Tibial nerve (tissue), 4 donors: ENCODE measurements at places on chromosomes 3 and 15.

DNA sequence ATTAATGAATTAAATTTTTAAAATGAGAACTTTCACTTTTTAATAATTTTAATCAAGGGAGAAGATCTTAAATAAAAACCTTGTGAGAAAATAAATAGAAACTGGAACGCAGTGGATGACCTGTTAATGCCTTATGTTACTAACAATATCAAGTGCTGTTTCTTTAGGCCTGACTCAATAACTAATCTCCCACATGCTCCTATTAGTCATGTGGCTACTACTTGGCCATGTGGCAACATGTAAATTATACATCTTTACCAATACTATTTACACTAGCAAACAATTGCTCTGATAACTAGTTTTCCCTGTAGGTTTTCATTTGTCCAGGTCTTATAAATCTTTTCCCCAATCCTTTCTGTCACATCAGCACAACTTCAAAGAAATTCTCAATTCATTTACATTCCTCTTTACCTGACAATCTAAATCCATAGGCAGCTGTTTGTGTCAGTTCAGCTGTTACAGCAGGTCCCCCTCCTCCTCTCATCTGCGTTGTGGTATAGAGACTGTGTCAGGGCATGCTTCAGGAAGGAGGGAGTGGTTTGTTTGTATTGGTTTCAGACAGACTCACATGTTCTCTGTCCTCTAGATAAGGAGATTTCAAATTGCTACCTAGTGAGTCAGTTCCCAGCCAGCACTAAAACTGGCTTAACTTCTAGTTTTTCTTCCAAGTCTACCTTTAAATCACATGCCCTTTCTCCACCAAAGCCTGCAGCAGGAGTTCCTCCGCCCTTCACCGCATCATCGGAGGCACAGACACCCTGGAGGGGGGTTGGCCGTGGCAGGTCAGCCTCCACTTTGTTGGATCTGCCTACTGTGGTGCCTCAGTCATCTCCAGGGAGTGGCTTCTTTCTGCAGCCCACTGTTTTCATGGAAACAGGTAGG is 11.3 kb upstream of the C3orf52 start:
- DNase-seq = no peak
- no peak overlapping the region for H3K4me3 ChIP-seq
- no peak overlapping the region for H3K27ac ChIP-seq
- H3K27me3 ChIP-seq = no peaks in the 10 kb centered on the region

DNA sequence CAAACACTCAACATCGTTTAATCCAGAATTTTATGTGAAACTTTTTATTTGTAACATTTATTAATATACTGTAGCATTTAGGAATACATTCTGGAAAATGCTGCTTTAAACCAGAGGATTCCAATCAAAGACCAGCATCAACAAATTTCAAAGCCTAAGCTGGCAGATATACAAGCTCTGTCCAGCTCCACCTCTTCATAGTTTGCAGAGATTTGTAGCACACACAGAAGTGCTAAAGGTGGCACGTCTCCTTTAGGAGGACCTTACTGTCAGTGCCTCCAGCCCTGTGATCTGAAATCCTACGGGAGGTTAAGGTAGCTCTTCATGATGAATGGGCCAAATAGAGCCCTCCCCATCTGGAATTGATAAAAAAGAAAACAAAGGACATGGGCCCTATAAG is 329.7 kb upstream of the NECTIN3 start:
- no peaks in the 10 kb centered on the region for H3K36me3 ChIP-seq
- H3K4me3 ChIP-seq = no peak overlapping the region
- no peak overlapping the region for H3K27ac ChIP-seq
- H3K27me3 ChIP-seq = no peaks in the 10 kb centered on the region
- H3K4me1 ChIP-seq = no peaks in the 10 kb centered on the region

GRCh38 chr3:143001034-143001368 is 369 bp upstream of the U2SURP start:
- H3K27ac ChIP-seq = peak overlapping the region; percentile 98
- peak; percentile 17 for DNase-seq
- H3K4me3 ChIP-seq = peak overlapping the region; percentile 91
- H3K36me3 ChIP-seq = no peaks in the 10 kb centered on the region
- no peaks in the 10 kb centered on the region for H3K27me3 ChIP-seq

GRCh38 chr3:114223143-114223542 is 14.2 kb downstream of the ZNF80 start:
- no peak for DNase-seq
- H3K27ac ChIP-seq = no peak overlapping the region
- H3K36me3 ChIP-seq = no peaks in the 10 kb centered on the region
- H3K4me3 ChIP-seq = no peak overlapping the region

GRCh38 chr3:185582871-185583270 is 3.2 kb upstream of the SENP2 start:
- DNase-seq = no peak
- H3K27ac ChIP-seq = no peak overlapping the region
- H3K4me3 ChIP-seq = no peak overlapping the region
- H3K27me3 ChIP-seq = no peaks in the 10 kb centered on the region

GRCh38 chr3:62184559-62184958 is 188.8 kb downstream of the FEZF2 start:
- no peak overlapping the region for H3K27ac ChIP-seq
- H3K36me3 ChIP-seq = no peaks in the 10 kb centered on the region
- H3K4me3 ChIP-seq = no peak overlapping the region
